Amniotic stem cell (primary cell): ENCODE measurements at places on chromosomes 1 and 21.
A peak's percentile ranks its signal among the peaks of the same experiment; 100 is the strongest.

DNA sequence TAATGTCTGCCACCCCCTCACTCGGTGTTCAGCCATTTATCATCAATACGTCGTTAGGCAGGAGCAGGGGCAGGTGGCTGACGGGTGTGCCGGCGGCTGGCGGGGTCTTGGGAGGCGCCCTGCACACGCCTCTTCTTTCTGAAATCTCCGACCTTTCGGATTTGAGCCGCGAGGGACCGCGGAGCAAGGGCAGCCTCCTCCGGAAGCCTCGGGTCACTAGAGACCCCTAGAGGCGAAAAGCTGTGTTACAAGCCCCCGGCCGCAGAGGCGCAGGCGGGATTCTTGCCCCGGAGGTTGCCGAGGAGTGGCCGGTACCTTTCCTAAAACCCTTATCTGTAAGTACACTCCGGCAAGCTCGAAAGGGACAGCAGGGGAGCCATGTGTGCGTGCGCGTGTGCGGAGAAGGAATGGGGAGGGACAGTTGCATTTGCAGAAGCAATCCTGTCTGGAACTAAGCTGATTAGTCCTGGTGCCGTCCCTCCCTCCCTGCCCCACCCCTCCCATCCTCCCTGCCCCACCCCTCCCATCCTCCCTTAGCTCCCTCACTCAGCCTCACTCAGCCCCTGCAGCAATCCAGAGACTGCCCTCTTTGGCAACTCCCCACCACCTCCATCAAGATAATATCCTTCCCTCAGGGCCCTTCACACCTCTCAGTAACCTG is 11.0 kb downstream of the BRINP2 start:
- DNase-seq: peak; percentile 10

DNA sequence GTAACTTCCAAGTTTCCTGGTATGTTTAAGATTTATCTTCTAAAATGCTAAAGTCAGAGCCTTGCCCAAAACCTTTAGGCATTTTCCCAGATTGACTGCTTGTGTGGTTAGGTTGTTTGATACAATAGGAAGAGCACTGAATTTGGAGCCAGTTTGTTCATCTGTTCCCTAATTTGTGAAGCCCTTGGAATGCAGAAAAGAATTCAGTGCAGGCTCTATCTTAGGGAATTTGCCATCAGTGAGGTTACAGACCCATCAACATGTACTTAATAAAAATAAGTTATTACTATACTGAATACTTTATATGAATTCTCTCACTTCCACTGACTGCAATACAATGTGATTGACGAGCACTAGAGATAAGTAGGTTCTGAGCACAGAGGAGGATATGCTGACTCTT is 120.2 kb downstream of the PIK3R3 start:
- DNase-seq: no peak

DNA sequence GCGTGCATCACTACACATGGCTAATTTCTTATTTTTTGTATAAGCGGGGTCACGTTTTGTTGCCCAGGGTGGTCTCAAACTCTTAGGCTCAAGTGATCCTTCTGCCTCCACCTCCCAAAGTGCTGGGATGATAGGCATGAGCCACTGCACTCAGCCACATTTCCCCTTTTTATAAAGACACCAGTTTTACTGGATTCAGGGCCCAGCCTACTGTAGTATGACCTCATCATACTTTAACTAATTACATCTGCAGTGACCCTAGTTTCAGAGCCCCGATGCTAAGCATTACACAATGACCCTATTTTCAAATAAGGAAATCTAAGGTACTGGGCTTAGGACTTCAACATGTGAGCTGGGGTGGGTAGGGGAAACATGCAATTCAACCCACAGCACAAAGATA is 31.8 kb upstream of the ENAH start:
- no peak for DNase-seq

DNA sequence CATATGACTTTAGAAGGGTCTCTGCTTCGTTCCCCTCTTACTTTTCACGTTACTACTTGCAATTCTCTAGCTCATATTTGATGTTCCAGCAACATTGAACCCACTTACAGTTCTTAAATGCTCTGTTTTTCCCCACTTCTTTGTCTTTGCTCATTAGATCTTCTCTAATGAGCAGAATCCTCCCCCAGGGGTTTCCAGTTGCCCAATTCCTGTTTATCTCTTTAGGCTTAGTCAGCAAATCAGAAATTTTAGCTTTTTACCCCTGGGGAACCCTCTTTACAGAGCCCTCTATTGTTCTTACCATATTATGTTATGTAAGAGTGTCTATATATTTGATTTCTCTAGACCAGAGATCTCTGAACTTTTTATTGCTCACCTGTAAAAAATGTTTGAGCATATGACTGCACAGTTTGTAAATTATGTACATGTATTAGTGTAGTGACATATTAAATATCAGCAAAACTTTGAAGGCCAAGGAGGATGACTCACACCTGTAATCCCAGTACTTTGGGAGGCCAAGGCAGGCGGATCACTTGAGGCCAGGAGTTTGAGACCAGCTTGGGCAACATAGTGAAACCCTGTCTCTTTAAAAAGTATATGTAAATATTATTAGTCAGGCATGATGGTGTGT is 71.4 kb downstream of the FNBP1L start:
- DNase-seq: no peak

GRCh38 chr1:119784191-119784781 is 15.6 kb upstream of the HMGCS2 start:
- DNase-seq: no peak

- DNase-seq: no peak
These were observed 62.6 kb downstream of the SPAG17 start for GRCh38 chr1:118122234-118123004.

GRCh38 chr1:54922040-54922761 is 35.2 kb upstream of the DHCR24 start:
- DNase-seq: no peak

GRCh38 chr1:157771661-157772425 is 5.1 kb downstream of the FCRL2 start:
- no peak for DNase-seq

- no peak for DNase-seq
These were observed 37.8 kb upstream of the CCSAP start for GRCh38 chr1:229380536-229381160.
